ENCODE measurements at places on chromosomes 1 and 21.

- DNase-seq = no peak
These were observed 1788.1 kb downstream of the BRINP3 start for GRCh38 chr1:188689542-188689941.

- DNase-seq = peak; percentile 78
These were observed 34.7 kb downstream of the TOMM20 start for GRCh38 chr1:235093696-235094592.

DNA sequence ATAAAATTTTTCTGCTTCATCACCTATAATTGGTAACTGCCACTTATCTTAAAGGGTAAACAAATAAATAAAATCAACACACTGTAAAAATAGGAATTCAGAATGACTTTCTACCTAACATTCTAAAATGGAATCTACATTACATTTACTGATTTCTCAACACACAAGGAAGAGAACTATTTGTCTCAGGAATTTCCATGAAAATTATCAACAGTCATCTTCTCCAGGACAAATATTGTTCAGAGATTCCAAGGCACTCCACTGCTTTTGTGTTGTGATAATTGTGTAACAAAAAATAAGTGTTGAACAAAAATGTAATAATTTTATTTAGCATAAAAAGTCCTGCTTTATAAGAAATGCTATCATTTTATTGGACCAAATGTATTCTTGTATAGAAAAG lies 7.3 kb downstream of the ODF2L start:
- DNase-seq = no peak

DNA sequence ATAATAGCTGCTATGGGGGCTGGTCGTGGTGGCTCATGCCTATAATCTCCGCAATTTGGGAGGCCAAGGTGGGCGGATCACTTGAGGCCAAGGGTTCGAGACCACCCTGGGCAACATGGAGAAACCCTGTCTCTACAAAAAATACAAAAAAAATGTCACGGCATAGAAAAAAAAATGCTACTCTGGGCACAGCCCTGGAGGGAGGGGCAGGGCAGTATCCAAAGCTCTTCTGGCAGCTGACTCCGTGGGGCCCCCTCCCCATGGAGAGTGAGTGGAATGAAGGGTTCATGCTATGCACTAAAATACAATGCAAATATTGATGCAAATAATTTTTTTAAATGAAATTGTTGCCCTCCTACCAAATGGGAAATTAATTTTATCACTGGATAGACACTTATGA lies 78.7 kb downstream of the DESI2 start:
- no peak for DNase-seq

DNA sequence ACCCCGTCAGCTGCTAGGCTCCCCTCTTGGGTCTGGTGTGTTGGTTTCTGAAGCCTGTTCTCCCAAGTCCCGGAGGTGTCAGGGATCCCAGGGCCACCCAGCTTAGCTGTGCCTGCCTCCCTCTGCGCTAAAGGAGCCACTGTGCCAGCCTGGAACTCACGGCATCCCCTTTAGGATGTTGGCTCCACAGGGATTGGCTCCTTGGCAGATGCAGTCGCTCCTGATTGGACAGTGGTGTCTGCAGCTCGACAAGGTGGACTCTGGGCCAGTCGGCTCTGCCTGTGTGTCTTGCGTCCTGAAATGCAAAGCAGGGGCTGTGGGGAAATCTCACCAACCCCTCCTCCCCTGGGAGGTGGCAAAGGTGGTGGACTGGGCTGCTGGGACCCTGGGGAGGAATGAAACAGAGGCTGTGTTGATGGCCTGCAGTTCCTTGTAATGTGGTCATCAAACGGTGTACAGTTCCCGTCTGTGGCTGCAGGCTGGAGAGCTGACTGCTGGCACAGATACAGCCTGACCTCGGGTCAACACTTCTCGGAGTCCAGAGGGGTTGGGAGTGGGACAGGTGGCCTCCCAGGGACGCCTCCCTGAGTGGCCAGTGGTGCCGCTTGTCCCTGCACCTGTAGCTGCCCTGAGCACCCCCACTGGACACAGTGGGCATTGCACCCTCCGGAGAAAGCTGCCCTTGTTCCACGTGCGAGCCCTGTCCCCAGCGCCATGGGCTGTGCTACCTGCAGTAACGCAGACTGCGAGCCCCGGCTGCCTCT lies 11.5 kb upstream of the KCNAB2 start:
- peak; percentile 30 for DNase-seq

DNA sequence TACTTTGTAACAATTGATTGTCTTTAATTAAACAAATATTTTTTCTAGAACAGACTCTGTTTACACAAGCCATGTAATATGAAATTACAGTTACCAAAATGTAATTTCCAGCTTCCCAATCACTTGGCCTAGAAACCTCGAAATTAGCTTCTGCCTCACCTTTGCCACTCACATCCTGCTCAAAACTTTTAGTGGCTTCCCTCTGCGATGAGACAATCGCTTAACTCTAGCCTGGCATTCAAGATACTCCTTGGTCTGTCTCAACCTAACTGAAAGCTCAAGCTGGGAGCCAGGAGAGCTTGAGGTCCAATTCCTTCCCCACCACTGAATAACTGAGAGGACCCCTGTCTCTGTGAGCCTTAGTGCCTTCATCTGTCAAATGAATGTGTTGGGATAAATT lies 42.8 kb downstream of the GFI1 start:
- DNase-seq = no peak

DNA sequence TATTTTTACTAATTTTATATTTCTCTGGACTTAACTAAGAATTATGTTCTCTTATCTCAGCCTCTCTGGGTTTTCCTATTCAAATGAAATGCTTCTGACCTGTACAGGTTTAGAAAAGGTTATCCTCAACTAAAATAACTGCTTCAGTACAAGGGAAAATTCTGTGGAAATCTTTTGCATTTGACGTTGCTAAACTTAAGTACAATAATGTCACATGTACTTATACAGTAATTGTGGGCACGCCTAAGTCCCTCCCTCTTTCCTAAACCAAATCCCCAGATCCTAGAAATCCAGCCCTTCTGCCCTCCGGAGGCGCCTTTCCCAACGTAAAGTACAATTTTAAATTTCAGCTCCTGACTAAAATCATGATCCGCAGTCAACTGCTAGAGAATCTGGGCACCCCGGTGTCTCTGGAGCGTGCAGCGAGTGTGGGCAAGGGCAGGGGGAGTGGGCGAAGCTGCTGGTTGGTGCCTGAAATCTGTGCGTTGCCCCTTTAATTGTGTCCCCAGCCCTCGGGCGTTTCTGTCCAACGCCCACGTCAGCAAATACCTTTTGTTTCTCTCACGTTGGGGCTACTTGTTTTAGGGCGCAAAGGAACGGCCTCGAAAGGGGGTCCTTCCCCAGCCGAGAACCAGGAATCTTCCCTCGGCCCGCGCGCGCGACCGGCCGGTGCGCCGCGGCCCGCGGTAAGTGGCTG lies at the start of gene ZBTB8A:
Gene ZBTB8A, plus strand, starts transcription at position 541 of the 697 bp plus-strand sequence. CDS start 53,505 bp downstream, outside the sequence.
- DNase-seq = peak; percentile 79

Data from endothelial cell of umbilical vein (primary cell).